AG08395 (cell line): ENCODE measurements at places on chromosomes 16 and 17.

- DNase-seq, result no peak
Measured at GRCh38 chr17:31584438-31585279, 193.2 kb downstream of the RAB11FIP4 start.

GRCh38 chr16:3807425-3808123 is 72.9 kb downstream of the CREBBP start:
- DNase-seq, result no peak

DNA sequence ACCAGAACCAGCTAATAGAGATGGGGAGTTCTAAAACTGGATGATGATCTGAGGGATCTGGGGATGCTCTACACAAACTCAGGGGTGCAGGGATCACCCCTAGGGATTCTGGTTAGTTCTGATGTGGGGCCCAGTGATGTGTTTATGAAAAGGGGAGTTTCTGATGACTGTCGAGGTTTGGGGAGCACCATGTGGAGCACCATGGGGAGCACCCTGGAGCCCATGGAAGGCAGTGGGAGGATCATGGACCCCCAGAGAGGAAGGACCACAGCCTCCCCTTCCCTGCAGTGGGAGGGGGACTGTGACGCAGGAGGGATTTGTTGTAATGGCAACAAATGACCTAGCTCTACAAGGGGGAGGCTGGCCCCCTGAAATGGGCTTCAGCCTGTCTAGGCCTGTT is 18.4 kb downstream of the PIMREG start:
- no peak for DNase-seq

DNA sequence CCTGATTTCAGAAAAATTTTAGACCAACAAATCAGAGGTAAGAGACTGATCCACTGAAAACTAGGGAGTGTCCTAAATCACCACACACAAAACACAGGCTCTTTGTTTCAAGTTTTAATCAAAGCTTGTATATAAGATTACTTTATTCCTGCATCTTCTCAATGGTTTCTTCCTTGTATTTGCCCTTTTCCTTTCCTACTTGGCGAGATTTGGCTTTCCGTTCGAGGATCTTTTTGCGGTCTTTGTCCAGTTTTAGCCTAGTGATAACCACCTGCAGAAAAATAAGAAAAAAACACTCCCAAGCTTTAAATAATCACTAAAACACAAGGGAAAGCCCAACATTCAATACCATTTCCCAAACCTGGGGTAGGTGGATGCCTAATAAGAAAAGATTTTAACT is 918 bp upstream of the KRABD2 start:
- DNase-seq, result no peak

- peak; percentile 40 for DNase-seq
Measured at GRCh38 chr16:81004646-81005353, 1.9 kb downstream of the CMC2 start.
